ENCODE measurements at places on chromosomes 5 and 9.

DNA sequence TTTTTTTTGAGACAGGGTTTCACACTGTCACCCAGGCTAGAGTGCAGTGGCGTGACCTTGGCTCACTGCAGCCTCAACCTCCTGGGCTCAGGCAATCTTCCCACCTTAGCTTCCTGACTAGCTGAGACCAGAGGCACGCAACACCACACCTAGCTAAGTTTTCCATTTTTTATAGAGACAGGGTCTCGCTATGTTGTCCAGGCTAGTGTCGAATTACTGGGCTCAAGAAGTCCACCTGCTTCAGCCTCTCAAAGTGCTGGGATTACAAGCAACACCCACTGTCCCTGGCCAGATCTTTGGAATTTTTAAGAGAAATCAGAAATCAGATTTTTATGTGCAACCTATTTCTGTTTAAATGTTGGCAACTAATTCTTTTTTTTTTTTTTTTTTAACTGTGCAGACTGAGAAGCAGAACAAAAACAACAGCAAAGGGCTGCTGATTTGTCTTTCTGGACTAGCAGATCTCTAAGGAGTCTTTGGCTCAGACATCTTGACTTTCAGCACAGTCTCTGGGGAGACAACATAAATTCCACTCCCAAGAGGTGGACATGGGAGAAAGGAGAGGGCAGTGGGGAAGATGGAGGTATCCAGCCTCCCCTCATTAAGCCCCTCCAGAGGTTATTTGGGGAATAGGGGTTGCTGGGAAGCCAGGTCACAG lies 54.4 kb upstream of the FABP6 start:
- no peak for DNase-seq

GRCh38 chr5:178683783-178684182 lies 46.7 kb downstream of the ZNF354A start:
- DNase-seq, result no peak

GRCh38 chr5:156036640-156037039 lies 290.3 kb upstream of the SGCD start:
- no peak for DNase-seq

DNA sequence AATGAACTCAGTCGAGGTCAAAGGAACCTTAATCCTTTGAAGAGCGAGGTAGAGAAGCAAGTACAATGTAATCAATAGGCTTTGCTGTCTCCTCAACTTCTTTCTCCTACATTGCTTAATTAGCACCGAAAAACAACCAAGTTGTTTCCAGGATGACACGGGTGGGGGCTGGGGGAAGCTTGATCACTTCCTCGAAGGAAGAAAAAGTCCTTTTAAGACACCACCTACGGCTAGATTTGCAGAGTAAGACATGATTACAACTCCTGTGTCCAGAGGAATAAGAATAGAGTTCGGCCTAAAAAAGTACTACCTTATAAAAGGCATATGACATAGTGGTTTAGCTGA lies 811 bp upstream of the ARRDC3 start:
- DNase-seq, result no peak

DNA sequence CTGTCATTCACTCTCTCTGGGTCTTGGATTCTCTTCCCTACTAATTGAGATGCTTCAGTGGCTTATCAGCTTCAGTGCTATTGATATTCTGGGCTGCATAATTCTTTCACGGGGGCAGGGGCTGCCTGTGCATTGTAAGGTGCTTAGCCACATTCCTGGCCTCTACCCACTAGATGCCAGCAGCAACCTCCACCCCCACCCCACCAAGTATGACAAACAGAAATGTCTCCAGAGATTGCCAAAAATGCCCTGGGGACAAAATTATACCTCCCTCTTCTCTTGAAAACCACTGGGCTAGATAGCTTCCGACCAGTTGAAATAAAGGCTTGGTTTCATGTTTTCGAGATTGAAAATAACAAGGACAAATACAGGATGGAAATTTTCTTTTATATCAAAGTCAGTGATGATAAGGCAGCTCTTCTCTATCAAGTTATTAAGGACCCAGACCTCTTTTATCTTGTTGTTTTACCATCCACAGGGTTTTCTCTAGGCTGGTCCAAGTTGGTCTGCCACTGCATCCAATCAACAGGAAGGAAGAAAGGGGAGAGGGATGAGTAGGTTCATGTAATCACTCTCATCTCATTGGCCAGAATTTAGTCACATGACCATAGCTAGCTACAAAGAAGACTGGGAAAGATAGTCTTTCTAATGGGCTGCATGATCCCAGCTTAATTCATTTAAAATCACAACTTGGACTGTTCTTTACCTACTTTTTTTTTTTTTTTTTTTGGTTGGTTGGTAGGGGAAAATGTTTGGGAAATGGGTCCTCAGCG lies 92.1 kb upstream of the RANBP3L start:
- DNase-seq, result no peak

DNA sequence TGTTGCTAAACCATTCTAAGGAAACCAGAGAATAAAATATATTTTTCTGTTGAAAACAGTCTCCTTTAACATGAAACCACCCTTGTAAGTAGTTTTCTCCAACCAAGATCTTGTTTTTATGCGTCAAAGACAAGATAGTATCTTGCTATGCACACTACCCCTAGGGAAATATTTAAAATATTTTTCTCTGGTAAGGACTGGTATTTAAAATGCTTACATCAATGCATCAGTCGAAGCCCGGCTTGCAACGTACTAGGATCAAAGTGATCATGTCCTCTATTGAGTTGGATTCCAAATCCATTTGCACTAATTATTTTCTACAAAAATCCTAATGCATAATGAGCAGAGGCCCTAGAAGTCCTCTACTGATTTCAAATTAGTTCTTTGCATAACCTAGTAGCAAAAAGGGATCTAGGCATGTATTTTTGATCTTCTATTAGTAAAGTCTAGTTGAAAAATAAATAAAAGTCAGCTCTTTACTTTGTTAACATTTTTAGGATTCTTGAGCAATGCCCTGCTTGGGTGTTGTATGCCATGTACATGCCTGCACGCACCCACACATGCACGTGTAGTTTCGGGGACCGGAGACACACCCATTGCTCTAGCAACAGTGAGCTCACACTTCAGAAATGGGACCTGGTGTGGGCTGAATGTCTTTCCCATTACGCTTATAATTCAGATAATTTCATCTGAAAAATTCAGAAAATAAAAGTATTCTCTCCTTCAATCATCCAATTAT lies 165.0 kb upstream of the GPR151 start:
- no peak for DNase-seq

GRCh38 chr5:61617995-61618525 lies 286.0 kb downstream of the ZSWIM6 start:
- DNase-seq, result no peak

DNA sequence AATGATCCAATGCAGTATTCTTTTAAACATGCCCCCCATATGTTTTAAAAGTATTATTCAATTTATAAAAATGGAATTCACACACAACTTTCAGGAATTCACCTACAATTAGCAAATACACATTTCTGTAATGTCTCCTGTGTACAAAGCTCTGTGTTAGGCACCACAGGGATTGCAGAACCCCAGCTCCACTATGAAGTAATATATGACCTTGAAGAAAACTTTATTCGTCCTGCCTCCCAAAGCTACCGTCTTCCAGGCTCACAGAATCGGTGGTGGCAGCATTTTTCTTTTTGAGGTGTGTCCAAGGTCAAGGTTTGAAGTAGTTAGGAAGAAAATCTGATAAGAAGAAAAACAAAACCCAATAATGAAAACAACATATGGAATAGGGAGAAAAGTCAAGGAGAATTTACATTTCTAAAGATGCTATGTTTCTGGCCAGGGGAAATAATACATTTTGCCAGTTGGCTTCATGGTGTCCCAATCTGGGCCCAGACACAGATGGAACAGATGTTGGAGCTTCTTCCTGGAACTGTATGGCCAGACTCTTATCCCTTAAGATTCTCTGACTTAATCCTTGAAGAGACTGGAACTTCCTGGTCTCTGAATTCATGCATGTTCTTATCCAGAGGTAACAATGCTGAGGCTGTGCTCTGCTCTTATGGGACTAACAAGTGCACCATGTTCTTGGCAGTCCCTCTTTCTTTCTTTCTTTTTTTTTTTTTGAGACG lies 22.0 kb upstream of the LVRN start:
- DNase-seq, result no peak

GRCh38 chr5:150671509-150672236 lies 10.6 kb downstream of the MYOZ3 start:
- no peak for DNase-seq

DNA sequence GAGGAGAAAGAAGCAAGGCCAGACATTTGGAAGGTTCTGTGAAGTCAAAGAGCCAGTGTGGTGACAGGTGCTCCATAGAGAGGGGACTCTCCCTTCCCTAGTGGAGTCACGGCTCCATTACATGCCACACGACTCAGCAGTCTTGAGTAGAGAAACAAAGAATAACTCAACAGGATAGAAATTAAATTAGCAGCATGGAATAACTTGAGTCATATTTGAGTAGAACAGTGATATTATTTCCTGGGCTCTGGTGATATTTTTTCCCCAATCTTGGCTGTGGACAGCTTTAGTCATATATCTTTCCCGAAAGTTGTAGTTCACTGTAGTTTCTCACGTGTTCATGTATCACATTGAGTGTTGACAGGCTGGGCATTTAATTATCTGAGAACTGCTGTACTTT lies 149.7 kb upstream of the EFNA5 start:
- no peak for DNase-seq

- peak; percentile 33 for DNase-seq
Measured at GRCh38 chr5:94693043-94693822, 74.8 kb downstream of the SLF1 start.

GRCh38 chr9:109766351-109766750 lies 13.6 kb upstream of the PALM2AKAP2 start:
- no peak for DNase-seq

DNA sequence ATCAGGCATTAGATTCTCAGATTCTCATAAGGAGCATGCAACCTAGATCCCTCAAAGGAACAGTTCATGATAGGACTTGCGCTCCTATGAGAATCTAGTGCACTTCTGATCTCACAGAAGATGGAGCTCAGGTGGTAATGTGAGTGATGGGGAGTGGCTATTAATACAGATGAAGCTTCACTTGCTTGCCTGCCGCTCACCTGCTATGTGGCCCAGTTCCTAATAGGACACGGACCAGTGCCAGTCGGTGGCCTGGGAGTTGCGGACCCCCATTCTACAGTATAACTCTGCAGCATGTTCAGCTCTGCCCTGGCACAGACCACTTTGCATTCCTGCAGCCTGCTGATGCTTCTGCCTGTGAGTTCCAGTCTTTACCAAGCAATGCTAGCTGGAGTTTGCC lies 581.3 kb upstream of the KLF4 start:
- no peak for DNase-seq

- no peak for DNase-seq
Measured at GRCh38 chr9:90838581-90839154, 37.0 kb downstream of the SYK start.
